ENCODE measurements at places on chromosomes 4 and X. TPM values are rescaled to one million over a fixed set of nuclear protein-coding genes. Genes with fewer than 3 reads are reported as not detected.

DNA sequence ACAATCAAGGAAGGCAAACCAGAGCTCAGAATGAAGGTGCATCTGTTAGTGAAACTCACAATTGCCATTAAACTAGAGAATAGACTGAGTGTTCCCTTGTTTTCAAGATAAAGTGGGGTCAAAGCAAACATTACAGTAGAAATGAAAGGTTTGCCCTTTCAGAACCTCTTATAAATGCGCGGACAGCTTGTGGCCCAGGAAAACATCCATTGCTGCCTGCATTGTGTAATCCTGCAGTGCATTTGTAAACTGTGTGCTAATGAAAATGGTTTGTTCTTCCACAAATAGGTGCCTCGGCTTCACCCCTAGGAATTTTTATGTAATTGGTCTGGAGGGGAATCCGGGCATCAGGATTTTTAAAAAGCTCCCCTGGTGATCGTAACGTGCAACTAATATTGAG is 62.8 kb downstream of the SNX25 start:
- H3K4me1 ChIP-seq = no peaks in the 10 kb centered on the region
- H3K27ac ChIP-seq = no peak overlapping the region
- H3K4me3 ChIP-seq = no peak overlapping the region

DNA sequence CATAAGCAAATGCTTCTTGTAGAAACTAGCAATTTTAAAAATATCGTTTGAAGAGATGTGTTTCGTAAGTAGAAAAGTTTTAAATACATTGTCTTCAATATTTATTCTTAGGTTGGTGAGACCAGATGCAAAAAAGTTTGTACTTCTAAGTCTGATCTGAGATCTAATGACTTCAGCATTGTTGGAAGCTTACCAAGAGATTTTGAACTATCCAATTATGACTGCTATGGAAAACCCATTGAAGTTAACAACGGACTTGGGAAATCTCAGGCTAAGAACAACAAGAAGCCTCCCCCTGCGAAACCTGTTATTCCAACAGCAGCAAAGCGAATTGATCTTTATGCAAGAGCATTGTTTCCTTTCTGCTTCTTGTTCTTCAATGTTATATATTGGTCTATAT is 50.2 kb upstream of the GRIA2 start:
- no peak for DNase-seq
- H3K4me3 ChIP-seq = no peak overlapping the region
- H3K4me1 ChIP-seq = no peaks in the 10 kb centered on the region
- no peaks in the 10 kb centered on the region for H3K27me3 ChIP-seq

CT45A2 gene
- not detected for total RNA-seq

GRCh38 chr4:156052116-156052515 is 98.5 kb upstream of the CTSO start:
- no peaks in the 10 kb centered on the region for H3K36me3 ChIP-seq
- H3K27ac ChIP-seq = no peak overlapping the region
- no peak overlapping the region for H3K4me3 ChIP-seq
- no peaks in the 10 kb centered on the region for H3K4me1 ChIP-seq

- no peaks in the 10 kb centered on the region for H3K4me1 ChIP-seq
- H3K27me3 ChIP-seq = no peaks in the 10 kb centered on the region
- no peak overlapping the region for H3K4me3 ChIP-seq
- no peaks in the 10 kb centered on the region for H3K36me3 ChIP-seq
Observed at GRCh38 chr4:113153529-113154101, 104.2 kb downstream of the ANK2 start.

- no peak overlapping the region for H3K4me3 ChIP-seq
- no peaks in the 10 kb centered on the region for H3K27me3 ChIP-seq
- H3K4me1 ChIP-seq = no peaks in the 10 kb centered on the region
Observed at GRCh38 chr4:24922416-24922815, 9.6 kb upstream of the CCDC149 start.

DNA sequence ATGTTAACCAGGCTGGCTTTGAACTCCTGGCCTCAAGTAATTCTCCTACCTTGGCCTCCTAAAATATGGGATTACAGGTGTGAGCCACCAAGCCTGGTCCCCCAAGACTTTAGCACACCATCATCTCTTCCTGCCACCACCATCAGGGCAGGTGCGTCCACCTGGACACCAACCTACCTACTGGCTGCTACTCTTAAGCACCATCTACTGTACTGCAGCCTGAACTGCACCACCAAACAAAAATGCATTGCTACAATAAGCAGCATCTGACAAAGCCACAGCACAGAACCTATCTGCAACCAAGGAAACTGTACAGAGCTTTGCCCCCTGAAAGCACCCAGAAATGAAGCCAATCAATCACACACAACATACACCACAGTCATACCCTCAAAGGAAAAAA is 139.7 kb downstream of the EFHC2 start:
- H3K36me3 ChIP-seq = no peaks in the 10 kb centered on the region
- DNase-seq = no peak
- no peaks in the 10 kb centered on the region for H3K27me3 ChIP-seq
- no peak overlapping the region for H3K4me3 ChIP-seq
- H3K4me1 ChIP-seq = no peaks in the 10 kb centered on the region
- no peak overlapping the region for H3K27ac ChIP-seq

DNA sequence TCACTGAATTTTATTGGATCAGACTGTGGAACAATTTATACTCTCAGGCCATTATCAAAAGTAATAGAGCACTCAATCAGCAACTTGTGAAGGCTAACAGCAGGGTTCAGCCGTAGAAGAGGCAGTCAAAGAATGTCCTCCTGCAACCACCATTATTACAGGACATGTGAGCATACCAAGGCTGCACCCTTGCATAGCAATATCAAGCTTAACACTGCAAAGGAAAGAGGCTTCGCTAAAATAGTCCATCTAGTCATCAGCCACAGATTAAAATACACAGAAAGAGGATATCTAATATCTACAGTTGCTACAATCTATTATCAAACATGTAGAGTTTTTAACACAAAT is 42.9 kb upstream of the TMPRSS11B start:
- no peaks in the 10 kb centered on the region for H3K4me1 ChIP-seq
- no peak overlapping the region for H3K4me3 ChIP-seq
- H3K36me3 ChIP-seq = no peaks in the 10 kb centered on the region
- no peak for DNase-seq
- H3K27me3 ChIP-seq = no peaks in the 10 kb centered on the region

DNA sequence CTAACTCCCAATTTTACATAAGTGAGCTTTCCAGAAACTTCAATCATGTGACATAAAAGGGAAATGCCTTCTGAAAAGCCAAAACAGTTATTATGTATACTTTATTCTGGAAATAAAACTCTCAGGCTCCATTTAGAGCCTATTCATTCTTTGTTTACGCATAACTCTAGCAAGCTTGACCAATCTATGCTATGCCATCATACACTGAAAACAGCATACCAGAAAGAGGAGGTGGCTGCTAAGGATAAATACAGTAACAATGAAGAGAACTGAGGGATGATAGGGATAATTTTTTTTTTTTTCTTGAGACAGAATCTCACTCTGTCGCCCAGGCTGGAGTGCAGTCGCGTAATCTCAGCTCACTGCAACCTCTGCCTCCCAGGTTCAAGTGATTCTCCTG is 24.4 kb downstream of the CDKL2 start:
- no peaks in the 10 kb centered on the region for H3K36me3 ChIP-seq
- no peaks in the 10 kb centered on the region for H3K4me1 ChIP-seq
- no peak overlapping the region for H3K27ac ChIP-seq
- no peak overlapping the region for H3K4me3 ChIP-seq
- no peak for DNase-seq

AKAP4 gene
- total RNA-seq = not detected

GRCh38 chr4:86848732-86849619 is at the start of gene SLC10A6:
TSS of gene SLC10A6 (minus strand) at chr4:86849384. CDS start at chr4:86849115, 269 bp downstream.
- H3K4me1 ChIP-seq = no peaks in the 10 kb centered on the region
- no peaks in the 10 kb centered on the region for H3K36me3 ChIP-seq
- no peak for DNase-seq
- no peak within 1 kb of the TSS for H3K27ac ChIP-seq
- no peak within 1 kb of the TSS for H3K4me3 ChIP-seq

DNA sequence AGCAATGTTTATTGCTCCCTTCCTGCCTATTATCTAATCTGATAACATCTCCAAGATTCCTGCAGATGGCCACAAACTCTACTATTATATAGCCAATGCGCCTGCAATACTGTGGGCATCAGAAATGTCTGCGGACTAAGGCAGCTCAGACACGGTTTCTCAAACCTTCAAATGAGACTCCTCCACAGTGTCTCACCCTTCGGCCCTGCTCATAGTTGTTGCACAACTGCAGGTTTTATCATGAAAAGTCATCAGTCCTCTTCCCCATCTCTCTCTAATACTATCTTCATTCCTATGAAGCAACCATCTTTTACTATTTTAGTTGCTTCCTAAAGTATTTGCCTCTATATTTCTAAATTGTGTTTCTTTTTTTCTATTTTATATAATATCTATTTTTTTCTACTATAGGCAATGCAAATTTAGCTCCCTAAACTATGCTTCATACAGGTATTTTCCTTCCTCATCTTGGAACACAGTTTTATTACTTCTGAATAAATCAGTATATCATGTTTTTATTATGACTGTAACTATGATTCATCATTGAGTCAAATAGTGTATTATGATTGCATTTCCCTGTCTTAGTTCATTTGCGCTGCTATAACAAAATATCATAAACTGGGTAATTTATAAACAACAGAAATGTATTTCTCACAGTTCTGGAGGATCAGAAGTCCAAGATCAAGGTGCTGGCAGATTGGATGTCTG is 129.7 kb upstream of the EDNRA start:
- H3K27ac ChIP-seq = no peak overlapping the region
- H3K4me3 ChIP-seq = no peak overlapping the region
- DNase-seq = no peak
- no peaks in the 10 kb centered on the region for H3K27me3 ChIP-seq
- no peaks in the 10 kb centered on the region for H3K36me3 ChIP-seq

DNA sequence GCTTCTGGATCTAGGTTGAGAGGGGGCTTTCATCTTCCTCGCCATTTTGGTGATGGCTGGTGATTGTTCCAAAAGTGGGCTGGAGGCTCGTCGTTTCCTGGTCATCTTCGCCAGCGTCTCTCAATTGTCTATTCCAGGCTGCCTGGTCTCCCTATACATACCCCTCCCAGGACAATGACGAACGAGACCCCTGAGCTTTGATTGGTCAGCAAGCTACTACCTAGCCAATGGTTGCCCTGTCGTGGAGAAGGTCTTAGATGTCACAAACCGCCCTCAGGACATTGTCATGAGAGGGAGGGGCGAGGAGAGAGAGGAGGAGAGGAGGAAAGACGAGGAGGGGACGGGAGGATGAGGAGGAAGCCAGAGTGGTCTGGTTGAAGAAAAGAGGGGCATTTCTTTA is 7.7 kb upstream of the MAGEA4 start:
- no peak overlapping the region for H3K27ac ChIP-seq
- H3K36me3 ChIP-seq = no peaks in the 10 kb centered on the region
- no peaks in the 10 kb centered on the region for H3K27me3 ChIP-seq
- no peak for DNase-seq
- H3K4me3 ChIP-seq = no peak overlapping the region
- H3K4me1 ChIP-seq = no peaks in the 10 kb centered on the region

DNA sequence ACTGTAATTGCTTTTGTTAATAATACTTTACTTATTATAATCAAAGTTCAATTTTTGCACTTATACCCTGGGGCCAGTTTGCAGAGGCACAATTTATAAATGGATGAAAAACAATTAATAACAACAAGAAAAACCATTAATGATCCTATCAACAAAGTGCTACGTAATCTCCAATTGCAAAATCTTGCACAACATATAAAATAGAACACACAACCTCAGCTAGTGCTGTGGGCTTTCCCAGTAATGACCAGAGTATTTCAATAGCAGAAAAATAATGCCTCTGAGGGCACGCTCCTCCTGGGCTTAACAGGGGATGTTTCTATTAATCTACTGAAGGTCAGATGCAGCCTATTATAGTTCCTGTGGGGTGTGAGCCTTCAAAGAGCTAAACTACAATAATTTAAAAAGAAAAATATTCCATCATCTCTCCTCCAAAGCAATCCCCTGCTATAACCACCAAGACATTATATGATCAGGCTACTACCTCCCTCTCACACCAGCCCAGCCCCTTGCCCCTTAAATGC is 508.5 kb upstream of the SLIT2 start:
- H3K27ac ChIP-seq = no peak overlapping the region
- no peaks in the 10 kb centered on the region for H3K27me3 ChIP-seq
- no peak for DNase-seq
- H3K4me1 ChIP-seq = no peaks in the 10 kb centered on the region
- H3K4me3 ChIP-seq = no peak overlapping the region

DNA sequence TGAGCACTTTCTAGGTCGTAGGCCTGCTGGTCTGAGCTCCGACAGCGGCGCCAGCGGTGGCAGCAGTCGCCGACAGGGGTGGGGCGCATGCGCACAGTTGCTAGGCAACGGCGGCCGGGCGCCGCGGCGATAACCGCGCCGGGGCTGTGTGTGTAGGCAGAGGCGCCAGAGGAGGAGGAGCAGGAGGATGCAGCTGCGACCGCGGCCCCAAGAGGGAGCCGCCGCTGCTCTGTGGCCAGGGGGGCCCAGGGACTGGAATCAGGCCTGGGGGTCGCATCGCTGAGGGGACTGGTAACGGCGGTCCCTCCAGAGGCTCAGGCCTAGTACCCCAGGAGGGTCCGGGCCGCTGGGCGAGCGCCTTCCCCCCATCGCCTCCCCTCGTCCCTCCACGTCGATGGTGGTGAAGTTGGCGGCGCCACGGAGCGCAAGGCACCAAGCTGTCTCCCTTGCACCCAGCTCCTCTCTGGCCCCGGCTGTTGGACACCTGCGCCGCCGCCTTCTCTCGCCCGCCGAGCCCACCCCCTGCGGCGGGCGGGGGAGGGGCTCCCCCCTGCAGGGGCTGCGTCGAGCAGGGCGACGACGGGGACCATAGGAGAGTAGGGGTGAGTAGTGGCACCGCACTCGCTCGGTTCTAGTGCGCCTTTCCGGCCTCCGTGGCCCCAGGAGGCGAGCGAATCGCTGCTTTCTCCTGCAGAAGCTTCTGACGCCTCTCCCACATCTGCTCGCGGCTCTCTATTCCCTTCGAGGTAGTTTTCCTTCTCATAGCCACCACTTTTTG is 58.6 kb upstream of the ZC4H2 start:
- no peaks in the 10 kb centered on the region for H3K4me1 ChIP-seq
- H3K36me3 ChIP-seq = no peaks in the 10 kb centered on the region
- peaks cover 10% of the 10 kb centered on the region for H3K27me3 ChIP-seq
- DNase-seq = peak; percentile 79

MGARP gene
- not detected for total RNA-seq

- H3K27me3 ChIP-seq = no peaks in the 10 kb centered on the region
- DNase-seq = peak; percentile 43
- no peaks in the 10 kb centered on the region for H3K4me1 ChIP-seq
- H3K27ac ChIP-seq = peak overlapping the region; percentile 78
Observed at GRCh38 chr4:140346136-140346535, 27.3 kb upstream of the SCOC start.

DNA sequence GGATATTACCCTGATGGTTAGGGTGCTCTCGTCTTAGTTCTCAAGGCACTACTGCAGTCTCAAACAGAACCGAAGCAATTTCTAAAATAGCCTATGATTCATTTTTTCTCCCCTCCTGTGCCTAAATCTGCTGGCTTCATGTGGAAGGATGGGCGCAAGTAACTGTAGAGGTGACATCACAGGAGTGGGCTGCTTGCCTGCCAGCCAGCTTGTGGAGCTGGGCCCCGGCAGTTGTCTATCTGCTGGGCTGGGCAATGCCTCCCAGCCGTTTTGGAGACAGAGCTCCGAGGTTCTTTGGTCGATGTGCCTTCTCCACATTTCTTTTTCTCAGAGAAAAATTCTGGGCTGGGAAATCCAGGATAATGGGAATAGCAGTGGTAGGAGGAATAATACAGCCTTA is 34.3 kb upstream of the CITED1 start:
- no peaks in the 10 kb centered on the region for H3K36me3 ChIP-seq
- no peaks in the 10 kb centered on the region for H3K4me1 ChIP-seq
- H3K27ac ChIP-seq = no peak overlapping the region
- H3K4me3 ChIP-seq = no peak overlapping the region

All from stomach (tissue), 19 donors.